ENCODE measurements at places on chromosomes 7 and 10.
A peak's percentile ranks its signal among the peaks of the same experiment; 100 is the strongest.

- DNase-seq = no peak
Measured at GRCh38 chr7:27139334-27140125, 4.0 kb downstream of the HOXA5 start.

GRCh38 chr7:111537134-111537533, 25.2 kb downstream of the IMMP2L start:
- DNase-seq = no peak

DNA sequence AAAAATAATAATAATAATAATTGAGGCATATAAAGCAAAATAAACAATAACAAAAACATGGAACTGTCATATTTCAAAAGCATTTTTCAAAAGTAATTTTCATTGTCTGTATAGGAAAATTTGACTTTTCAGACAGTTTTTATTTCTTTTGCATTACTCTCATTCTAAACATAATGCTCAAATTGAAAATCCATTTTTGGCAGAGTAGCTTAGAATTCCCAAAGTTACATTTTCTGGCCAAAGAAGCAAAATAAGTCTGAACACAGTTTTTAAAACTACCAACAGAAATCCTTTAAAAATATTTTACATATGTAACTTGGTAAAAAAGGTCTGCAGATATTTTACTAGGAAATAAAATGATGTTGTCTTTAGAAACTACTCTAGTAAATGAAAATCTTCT, 535.4 kb downstream of the ANKRD7 start:
- no peak for DNase-seq

DNA sequence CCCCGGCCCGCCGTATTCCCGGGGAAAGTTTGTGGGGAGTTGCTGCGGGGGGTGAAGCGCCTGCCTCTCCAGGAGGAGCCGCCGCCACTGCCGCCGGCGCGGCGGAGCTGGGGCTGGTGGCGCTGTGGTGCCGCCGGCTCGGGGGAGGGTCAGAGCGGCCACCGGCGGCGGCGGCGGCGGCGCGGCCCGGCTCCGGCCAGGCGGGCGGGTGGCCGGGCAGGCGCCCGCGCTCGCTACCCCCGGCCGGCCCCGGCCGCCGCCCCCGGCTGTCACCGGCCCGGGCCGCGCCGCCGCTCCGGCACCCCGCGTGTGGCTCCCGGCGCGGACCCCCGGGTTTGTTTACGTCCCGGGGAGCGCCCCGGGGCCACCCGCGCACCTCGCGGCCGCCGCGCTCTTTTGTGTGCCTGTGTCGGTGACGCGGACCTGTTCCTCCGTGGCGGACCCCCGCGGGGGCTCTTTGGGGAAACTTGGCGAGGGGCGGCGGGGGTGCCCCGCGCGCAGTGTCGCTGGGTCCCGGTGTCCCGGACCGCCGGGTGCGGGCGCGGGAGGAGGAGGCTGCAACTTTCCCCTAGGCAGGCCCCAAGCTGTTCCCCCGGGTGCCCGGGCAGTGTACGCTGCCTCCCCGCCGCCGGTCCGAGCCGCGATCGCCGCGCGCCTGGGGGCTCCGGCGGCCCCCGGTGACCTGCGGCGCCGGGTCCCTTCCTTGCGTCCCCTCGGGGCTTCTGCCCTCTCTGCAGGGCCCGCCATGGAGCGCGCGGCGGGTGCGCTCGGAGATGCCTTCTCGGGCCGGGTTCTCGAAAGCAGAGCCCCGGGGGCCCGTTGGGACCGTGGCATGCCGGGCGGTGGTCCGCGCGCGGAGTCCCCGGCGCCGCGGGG, 593 bp upstream of the CUX1 start:
- peak; percentile 55 for DNase-seq

- no peak for DNase-seq
Measured at GRCh38 chr10:130242513-130242912, 106.3 kb downstream of the GLRX3 start.

- DNase-seq = no peak
Measured at GRCh38 chr10:122632031-122632430, 67.6 kb downstream of the C10orf120 start.

- DNase-seq = no peak
Measured at GRCh38 chr7:134771111-134771510, 8.3 kb upstream of the CALD1 start.

DNA sequence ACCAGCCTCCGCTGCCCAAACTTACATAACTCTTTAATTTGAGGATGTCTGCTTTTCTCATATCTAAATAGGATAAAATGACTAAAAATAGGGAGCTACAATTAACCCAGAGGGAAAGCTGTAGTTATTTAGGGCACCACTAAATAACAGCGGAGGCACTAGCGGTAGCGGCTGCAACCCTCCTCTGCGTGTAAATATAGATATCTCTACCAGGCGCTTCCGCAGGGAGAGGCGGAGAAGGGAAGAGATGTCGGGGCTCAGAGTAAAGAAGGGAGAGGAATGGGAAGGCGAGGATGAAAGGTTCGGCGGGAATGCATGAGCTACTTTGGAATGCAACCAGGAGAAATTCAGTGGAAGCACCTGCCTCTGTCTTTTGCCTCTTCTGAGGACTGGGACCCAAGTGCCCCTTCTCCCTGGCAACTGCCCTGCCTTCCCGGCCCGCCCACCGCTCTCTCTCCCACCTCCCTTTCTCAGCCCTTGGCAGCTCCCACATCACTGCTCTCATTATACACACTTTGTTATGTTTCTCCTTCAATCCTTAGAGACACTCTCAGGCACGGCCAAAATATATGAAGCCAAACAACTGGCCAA, 698.3 kb downstream of the PARD3 start:
- DNase-seq = no peak

DNA sequence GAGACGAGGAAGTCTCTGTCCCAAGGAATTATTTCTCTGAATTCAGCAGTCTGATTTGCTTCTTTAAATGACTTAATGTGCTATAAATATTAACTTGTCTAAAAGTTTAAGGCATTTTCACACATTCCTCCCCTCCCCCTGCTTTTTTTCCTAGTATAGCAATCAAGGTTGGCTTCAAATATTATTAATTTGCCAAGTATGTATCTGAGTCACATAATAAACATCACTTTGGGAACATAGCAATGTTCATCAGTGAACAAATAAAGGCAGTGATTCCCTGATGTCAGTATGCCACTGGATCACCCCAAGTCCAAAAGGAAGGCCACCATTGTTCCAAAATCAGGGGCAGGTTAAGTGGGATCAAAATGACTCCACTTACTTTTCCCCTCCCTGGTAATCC, 40.5 kb downstream of the PDE6C start:
- peak; percentile 13 for DNase-seq

DNA sequence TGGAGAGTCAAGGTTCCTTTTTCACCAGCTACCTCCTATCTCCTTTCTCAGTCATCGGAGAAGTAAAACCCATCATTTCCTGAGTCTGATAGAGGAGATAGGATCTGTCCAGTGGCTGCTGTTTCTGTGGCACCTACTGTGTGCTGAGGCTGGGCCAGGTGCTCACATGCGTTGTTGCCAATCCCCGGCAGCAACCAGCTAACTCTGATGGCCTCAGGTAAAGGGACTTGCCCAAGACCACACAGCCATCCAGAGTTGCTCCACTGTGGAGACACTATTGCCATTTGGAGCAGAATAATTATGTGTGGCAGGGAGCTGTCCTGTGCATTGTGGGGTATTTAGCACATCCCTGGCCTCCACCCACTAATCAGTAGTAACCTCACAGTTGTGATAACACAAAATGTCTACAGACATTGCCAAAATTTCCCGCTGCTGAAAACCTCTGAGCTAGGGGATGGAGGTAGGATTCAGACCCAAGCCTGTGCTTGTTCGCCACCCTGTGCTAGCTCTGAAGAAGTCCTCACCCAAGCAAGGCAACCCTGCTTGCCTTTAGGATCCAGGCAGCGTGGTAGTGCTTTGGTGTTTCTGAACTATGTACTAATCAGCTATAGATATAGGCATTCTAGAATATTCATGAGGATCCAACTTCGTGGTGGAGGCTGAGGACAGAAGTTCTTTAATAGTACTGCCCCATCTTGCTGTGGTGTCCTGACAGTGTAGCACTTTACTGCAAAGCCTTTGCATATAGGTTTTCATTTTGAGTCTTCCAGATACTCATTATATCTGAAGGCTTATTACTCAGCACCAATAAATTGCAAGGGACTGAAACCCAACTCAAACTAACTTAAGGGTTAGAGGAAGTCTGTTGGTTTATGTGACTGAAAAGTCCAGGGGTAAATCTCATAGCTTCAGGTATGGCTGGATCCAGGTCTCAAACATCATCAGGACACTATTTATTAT, 164.6 kb downstream of the GRK5 start:
- DNase-seq = no peak

GRCh38 chr10:126014309-126014708, 117.9 kb downstream of the FANK1 start:
- peak; percentile 37 for DNase-seq

DNA sequence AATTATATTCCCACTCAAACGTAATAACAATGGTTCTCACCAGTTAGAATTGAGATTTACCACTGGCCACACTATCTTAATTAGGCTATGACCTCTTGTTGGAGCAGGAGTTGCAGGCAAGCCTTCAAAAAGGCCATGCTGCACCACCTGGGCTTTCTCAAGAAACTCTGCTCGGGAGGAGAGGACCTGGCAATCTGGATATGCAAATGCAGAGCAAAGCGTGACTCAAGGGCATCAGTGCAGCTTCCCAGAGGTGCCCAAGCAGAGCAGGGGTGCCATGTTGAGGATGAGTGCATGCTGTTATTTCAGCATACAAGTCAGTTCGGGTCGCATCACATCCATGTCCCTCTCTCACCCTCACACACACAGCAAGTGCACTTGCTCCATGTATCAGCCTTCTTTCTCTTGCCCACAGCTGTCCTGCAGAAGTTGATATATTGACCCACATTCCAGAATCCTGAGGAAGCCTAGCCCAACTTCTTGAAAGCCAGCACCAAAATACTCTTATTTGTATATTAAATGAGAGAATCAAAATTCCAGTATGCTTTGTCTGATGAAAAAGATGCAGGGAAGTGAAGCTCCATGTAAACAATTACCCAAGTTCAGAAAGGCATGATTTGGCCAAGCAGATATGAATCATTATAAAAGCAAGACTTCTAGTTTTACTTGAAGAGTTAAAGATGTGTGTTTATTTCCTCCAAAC, 55.7 kb upstream of the IL6 start:
- DNase-seq = peak; percentile 42

DNA sequence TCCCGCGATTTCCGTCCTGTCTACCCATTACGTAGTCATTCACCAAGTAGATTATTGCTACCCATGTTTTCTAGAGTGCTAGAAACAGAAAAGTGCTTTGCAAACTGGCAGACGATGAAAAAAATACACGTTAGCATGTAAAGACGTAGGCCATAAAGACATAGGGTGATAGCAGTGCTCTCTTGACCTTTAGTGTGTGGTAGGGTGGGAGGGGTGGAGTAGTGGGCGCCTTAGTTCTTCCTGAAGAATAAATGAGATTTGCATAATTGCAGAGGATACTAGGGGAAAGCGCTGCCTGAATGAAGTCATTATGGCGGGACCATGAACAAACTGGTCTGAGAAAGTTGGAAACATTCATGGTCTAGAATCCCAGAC, 948 bp downstream of the ZNF485 start:
- no peak for DNase-seq

All from ELR (cell line).